Panc1 (cell line): ENCODE measurements at places on chromosomes 6 and 20. TPM values are rescaled to one million over a fixed set of nuclear protein-coding genes. Genes with fewer than 3 reads are reported as not detected.

Gene SCGN
- not detected for total RNA-seq

Gene RNF182
- total RNA-seq: 22.2 TPM

Gene POPDC3
- 29.2 TPM for total RNA-seq

Gene CCM2L
- total RNA-seq: 45.4 TPM
